ENCODE measurements at places on chromosomes 11 and 22.
A peak's percentile ranks its signal among the peaks of the same experiment; 100 is the strongest.

- DNase-seq, result no peak
Measured at GRCh38 chr11:59678813-59679165, 10.0 kb upstream of the PATL1 start.

- no peak for DNase-seq
Measured at GRCh38 chr11:75715688-75716087, 1.9 kb upstream of the MOGAT2 start.

- DNase-seq, result no peak
Measured at GRCh38 chr11:2446590-2447252, 1.9 kb downstream of the KCNQ1 start.

GRCh38 chr11:133966172-133966651, 9.4 kb upstream of the IGSF9B start:
- no peak for DNase-seq

DNA sequence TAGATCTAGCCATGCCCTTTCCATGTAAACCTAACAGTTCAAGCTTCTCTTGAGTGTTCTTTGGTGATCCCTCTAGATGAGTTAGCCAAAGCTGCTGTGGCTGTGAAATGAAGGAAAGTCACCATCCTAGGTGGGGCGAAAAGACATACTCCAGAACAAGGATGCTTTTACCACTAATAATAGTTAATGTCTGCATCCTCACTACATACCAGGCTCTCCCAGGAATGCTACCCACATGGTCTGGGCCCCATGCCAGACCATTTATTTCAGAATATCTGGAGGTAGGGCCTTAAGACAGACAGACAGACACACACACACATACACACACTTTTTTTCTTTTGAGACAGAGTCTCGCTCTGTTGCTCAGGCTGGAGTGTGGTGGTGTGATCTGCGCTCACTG, 14.7 kb downstream of the ABTB2 start:
- DNase-seq, result peak; percentile 91

DNA sequence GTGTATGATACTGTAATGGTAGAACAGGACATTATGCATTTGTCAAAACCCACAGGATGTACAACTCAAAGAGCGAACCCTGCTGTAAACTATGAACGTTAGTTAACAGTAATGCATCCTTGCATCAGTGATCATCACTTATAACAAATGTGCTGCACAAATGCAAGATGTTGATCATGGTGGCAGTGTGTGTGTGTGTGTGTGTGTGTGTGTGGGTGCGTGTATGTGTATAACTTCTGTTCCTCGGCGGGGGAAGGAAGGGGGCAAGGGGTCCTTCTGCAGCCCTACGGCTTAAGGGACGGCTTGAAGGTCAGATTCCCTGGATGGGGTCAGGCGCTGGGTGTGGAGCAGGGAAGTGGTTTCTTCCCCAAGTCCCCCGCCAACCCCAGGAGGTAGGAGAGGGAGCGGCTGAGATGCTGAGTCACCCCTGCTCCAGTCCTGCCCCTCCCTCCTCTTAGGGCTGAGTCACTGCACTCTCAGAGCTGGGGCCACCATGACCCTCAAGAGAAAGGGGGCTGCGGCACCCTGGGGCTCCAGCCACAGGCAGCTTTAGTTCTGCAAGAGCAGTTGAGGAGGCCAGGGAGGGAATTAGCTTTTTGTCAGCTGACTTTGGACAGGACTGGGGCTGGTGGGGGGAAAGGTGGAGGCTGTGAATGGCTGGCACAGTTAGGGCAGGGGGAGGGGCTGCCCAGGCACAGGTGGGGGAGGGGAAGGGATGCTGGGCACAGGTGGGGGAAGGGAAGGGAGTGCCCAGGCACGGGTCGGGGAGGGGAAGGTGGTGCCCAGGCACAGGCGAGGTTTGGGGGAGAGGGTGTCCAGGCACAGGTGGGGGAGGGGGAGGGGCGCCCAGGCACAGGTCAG, 8.8 kb upstream of the CTSD start:
- peak; percentile 96 for DNase-seq

GRCh38 chr11:84905411-84905810, 721.7 kb downstream of the DLG2 start:
- peak; percentile 34 for DNase-seq

DNA sequence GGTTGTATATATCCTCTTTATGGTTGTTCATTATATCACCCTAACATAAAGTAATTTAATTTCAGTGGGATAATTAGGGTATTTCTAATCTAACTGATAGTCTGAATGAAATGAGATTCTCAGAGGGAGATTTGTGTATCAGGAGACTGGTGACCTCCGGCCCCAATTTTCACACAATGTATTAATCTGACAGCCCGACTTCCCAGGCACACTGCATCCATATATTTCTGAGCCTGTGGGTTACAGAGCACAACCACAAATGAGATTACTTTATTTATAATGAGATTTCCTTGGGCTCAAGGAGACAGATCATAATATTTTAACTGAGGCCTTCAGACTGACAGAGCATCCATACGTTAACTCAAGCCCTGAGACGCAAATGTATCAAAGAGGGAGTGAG, 125.9 kb downstream of the RCN1 start:
- DNase-seq, result no peak

GRCh38 chr11:122271137-122271536, 155.1 kb upstream of the BLID start:
- DNase-seq, result no peak

DNA sequence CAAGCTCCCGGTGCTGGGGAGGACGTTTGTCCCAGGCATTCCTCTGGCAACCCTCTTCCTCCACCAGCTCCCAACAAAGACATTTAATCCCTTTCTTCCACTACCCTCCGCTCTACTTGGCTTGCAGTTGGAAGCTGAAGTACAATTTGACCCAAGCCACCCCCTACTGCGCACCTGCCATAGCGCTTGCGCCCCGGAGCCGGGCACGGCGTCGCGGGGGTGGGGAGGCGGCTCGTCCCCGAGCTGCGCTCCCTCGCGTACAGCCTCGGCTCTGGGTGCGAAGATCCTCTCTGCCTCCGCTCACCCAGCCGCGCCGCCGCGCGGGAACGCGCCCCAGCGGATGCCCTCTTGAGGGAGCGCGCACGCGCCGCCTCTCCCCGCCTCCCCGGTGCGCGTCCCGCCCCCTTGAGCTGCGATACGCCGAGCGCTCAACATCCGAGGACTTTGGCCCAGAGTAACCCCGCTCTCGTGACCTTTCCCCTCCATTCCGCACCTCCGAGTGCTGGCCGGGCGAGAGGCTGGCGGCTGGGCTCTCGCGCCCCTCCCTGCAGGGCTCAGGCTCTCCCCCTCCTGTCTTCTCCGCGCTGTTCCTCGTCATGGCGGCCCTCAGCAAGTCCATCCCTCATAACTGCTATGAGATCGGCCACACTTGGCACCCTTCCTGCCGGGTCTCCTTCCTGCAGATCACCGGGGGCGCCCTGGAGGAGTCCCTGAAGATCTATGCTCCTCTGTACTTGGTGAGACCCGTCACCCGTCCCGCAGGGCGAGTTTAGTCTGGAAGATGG, at the start of gene TMEM135:
Gene TMEM135 (plus strand): TSS at position 485 of the 785 bp plus-strand sequence. CDS start 112 bp downstream, at position 597.
- DNase-seq, result peak; percentile 93

DNA sequence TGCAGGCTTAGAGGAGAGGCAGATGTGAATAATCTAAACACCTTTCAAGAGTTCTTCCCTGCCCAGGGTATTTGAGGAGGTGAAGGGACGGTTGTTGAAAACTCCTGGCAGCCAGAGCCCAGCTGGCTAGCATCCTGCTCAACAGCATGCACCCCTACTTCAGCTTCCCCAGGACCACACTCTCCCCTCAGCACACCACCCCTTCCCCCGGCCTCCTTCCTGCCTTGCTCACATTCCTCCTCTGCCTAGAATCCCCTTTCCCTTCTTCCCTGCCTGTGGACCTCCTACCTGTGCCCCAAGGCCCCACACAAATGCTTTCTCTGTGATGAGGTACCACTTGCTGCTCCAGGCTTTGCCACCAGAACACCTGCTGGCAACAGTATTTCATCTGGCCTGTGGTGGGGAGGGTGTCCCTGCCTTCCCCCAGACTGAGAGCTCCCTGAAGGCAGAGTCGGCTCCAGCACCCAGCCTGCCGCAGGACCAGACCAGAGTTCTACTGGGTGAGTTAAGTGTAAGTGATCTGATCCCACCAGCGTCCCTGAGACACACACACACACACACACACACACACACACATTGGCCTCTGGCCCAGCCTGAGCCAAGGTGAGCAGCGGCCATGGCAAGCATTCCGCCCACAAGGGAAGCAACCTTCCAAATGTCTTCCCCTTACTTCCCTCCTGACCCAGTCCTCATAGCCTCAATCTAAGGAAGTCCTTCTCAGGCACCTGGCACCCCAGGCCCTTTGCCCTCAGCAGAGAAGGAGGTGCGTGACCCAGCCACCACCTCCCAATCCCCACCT, 79.5 kb downstream of the PDE2A start:
- no peak for DNase-seq

- peak; percentile 87 for DNase-seq
Measured at GRCh38 chr11:122850076-122850631, 11.9 kb downstream of the CRTAM start.

DNA sequence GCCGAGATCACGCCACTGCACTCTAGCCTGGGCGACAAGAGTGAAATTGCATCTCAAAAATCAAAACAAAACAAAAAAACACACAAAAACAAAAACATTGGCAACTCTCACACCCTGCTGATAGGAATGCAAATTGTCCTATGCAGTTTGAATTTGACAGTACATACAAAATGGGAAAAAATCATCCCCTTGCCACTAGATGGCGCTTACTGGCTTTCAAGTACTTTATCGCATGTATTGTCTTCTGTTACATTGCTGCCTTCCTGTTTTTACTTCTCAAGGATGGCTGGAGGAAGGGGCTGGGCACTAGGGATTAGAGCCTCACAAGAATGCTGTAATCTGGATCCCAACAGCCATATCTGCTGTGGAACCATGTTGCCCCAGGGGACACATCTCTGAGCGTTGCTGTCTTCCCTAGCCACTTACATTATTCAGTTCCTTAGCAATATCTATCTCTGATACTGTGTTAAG, 59.4 kb upstream of the A4GALT start:
- DNase-seq, result peak; percentile 95

DNA sequence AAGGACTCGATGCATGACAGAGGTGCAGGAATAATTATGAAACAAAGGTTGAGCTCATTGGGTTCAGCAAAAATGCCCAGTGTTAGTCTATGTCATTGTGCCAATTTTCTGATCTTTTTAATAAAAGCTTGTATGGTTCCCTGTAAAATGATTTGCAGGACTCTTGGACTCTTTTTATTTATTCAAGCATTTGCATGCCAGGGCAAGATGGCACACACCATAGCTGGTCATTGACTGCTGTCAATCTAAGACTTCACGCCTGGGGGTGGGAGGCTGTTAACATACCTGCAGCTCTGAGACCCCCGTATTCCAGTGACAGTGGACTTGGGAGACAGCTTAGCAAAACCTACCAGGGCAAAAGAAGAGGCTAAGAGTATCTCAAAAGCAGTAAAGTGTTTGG, 32.0 kb upstream of the ANO1 start:
- DNase-seq, result no peak

- DNase-seq, result no peak
Measured at GRCh38 chr22:21796863-21797262, 61.3 kb upstream of the YPEL1 start.

- DNase-seq, result no peak
Measured at GRCh38 chr11:75716659-75717058, 979 bp upstream of the MOGAT2 start.

DNA sequence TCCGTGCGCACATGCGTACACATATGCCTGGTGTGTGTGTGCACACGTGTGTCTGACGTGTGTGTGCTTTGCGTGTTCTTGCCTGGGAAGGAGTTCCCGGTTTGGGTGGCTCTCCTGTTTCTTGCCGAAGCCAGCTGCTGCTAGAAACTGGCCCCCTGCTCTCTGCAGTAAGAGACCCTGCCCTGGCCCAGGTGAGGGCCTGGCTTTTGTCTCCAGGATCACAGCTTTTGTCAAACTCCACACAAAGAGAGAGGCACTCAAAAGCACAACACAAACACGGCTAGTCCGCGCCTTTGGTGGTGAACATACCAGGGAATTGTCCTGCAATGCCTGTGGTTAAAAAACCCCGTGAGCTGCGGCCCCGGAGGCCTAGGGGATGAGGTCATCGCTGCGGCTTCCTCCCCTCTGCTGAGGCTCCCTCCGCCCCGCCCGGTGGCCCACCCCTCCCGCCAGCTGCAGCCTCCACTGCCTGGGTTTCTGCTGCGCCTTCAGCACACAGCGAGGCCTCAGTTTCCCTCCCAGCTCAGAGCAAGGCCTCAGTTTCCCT, 88.9 kb downstream of the KCNQ1 start:
- DNase-seq, result peak; percentile 93

DNA sequence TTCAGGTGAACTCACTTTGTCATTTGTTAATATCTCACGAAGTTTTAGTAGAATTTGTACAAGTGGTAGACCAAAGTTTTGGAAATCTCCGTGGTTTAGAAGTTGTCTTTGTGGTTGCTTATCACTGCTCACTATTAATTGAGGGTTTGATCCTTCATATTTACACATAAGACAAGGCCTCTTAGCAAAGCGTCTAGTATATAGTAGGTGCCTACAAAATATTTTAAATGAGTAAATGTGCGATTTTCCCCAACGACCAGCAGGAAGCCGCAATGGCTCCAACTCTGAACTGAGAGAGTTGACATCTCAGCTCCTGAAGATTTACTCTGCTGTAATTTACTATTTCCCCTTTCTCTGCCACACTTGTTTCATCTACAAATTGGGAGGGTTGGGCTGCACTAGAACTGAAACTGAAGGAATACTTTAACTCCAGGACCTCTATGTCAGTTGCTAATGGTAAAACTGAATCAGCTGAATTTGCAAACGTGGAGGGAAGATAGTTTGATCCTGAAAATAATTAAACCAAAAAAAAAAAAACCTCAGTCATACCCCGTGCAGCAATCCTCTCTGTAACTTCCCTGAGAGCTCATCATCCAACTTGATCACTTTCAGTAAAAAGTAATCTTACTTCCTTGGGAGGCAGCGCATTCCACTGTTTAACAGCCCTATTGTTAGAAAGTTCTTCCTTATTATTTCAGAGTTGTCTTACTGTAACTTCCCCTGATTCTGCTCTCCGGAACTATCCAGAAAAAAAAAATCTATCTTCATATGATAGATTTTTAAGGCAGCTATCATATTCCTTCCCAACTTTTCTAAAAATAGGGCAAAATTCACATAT, 1.3 kb upstream of the SBF2 start:
- no peak for DNase-seq

- peak; percentile 56 for DNase-seq
Measured at GRCh38 chr22:29914165-29914564, 31.2 kb downstream of the MTMR3 start.

DNA sequence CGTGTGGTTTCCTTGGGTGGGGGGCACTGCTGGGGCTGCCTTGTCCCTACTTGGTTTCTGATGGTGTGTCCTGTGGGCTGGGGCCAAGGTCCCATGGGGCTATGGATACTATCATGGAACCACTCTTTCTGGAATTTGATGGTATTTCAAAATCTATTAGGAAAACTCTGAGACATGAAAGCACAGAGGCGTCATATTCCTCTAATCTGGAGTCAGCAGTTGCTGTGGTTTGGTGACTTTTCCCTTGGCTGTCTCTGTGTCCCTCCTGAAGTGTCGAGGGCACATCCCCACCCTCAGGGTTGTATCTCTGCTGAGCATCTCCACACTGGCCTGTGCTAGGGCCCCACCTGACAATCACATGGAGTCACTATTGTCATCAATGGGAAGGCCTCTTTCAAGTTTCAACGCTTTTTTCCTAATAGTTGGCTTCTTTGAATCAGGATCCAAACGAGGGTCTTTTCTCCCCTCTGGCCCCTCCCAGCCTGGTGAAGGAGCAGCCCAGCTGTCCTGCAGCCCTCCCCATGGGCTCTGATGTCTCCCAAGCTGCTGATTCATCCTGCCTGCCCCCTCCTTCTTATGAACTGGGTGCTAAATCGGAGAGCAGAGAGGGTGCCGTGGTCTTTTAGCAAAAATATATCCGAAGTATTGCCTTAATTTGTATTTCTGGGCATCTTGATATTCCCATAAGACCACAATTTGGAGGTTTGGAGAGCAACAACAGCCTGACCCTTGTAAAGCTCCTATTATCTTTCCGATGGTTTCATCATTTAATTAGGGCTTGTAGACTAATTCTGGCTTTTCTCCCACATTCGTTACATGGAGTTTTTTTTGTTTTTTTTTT, 38.5 kb downstream of the MED15 start:
- DNase-seq, result no peak
